ENCODE measurements at places on chromosomes 13 and 19. TPM values are rescaled to one million over a fixed set of nuclear protein-coding genes. Genes with fewer than 3 reads are reported as not detected.

- no peak for DNase-seq
Observed at GRCh38 chr13:80340651-80341100, 250 bp downstream of the SPRY2 start.

DNA sequence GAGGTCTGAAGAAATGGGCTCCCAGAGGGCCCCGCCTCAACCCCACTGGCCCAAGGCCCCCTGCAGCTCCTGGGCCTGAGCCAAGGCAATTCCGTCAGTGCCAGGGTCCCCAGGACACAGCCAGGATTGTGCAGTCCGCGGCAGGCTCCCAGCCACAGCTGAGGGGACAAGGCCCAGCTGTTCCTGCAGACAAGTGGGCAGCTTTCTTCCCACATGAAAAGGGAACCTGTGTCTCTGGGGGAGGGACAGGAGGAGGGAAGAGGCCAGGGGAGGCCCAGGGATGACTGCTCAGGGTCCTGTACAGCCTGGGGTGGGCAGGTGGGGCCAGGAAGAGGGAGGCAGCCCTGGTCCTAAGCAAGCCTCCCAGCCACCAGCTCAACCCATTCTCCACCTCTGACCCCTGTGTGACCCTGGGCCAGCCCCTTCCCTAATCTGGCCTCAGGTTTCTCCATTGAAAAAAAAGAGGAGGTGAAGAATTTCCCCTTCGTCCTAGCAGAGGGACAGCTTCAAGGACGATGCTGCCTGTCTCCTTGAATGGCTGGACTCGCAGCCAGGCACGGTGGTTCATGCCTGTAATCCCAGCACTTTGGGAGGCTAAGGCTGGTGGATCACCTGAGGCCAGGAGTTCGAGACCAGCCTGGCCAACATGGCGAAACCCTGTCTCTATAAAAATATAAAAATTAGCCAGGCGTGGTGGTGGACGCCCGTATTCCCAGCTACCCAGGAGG lies 20.5 kb upstream of the VSTM2B start:
- no peak for DNase-seq

DNA sequence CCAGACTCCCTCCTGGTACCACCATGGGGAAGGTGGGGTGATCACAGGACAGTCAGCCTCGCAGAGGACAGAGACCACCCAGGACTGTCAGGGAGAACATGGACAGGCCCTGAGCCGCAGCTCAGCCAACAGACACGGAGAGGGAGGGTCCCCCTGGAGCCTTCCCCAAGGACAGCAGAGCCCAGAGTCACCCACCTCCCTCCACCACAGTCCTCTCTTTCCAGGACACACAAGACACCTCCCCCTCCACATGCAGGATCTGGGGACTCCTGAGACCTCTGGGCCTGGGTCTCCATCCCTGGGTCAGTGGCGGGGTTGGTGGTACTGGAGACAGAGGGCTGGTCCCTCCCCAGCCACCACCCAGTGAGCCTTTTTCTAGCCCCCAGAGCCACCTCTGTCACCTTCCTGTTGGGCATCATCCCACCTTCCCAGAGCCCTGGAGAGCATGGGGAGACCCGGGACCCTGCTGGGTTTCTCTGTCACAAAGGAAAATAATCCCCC lies 505 bp upstream of the CEACAM5 start:
- DNase-seq = no peak

- DNase-seq = no peak
Observed at GRCh38 chr13:97249796-97250495, 27.8 kb downstream of the MBNL2 start.

GRCh38 chr13:51804295-51805172 lies 571 bp upstream of the DHRS12 start:
- DNase-seq = no peak

DNA sequence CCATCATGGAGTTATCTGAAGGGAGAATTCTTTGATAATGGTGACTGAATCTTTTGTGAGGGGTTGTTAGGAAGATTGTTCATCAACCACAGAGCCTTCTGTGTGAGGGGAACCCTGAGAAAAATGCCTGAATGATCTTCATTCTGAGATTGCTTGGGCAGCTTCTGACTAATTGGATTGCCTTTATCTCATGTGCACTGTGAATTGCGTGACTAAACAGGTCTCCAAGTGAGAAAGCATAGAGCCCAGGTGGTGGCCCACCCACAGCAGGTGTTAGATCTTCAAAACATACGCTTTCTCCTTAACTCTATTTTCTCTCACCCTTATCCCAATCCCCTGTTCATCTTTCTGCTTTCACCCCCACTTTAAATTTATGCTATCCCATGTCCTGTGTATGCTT lies 58.3 kb downstream of the DOCK9 start:
- no peak for DNase-seq

DNA sequence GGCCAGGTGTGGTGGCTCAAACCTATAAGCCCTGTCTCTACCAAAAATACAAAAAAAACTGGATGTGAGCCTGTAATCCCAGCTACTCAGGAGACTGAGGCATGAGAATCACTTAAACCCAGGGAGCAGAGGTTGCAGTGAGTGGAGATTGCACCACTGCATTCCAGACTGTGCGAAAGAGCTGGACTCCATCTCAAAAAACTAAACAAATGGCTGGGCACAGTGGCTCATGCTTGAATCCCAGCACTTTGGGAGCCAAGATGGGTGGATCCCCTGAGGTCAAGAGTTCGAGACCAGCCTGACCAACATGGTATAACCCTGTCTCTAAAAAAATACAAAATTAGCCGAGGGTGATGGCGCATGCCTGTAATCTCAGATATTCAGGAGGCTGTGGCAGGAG lies 34.9 kb upstream of the ZNF83 start:
- DNase-seq = no peak

The AMER2 gene
- not detected for total RNA-seq
